ENCODE measurements at places on chromosomes 16 and 17.

GRCh38 chr17:27430882-27431491 is 25.3 kb upstream of the KSR1 start:
- DNase-seq, result peak; percentile 8

- DNase-seq, result no peak
These were observed 356.3 kb upstream of the SOX9 start for GRCh38 chr17:71764505-71764904.

GRCh38 chr16:56669005-56669839 is at the start of gene MT1H:
Gene MT1H, plus strand, starts transcription at chr16:56669814. Its CDS starts 71 bp downstream, at chr16:56669885.
- DNase-seq, result no peak

- no peak for DNase-seq
These were observed 44.8 kb downstream of the C16orf82 start for GRCh38 chr16:27111486-27111885.

- DNase-seq, result no peak
These were observed 468.8 kb upstream of the KIF2B start for GRCh38 chr17:53353919-53354351.

DNA sequence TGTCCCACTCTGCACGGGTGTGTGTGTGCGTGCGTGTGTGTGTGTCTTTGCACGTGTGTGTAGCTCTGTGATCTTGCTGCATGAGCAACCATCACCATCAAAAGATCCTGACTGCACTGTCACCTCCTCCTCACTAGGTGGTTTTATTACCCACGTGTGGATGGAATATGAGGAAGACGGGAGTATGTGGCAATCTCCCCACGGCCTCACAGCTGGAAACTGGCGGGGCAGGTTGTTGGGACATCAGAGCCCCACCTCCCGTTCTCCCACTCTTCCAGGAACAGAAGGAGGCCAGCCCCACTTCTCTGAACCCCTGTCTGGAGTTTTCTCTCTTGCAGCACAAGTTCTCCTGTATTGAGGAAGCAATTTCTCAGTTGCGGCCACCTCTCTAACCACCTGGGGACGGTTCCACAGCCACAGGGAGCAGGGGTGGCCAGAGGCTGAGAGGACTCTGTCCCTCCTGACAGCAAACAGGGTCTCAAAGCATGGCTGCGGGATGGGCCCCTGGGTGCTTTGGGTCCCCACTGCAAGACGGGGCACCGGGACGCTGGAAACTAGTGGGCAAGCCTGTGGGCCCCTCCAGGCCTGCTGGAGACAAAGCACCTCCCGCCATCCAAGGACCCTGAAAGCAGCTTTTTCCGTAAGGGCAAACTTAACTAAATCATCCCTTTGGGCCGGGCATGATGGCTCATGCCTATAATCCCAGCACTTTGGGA is 27.9 kb upstream of the ATP2C2 start:
- DNase-seq, result no peak

Measured in activated naive CD4-positive, alpha-beta T cell treated with Interleukin-2 at 50 U/mL for 16 hours (primary cell).